Caki2 (cell line): ENCODE measurements at places on chromosomes 12 and 14.

GRCh38 chr12:13947276-13947946, 34.0 kb downstream of the GRIN2B start:
- peak; percentile 97 for DNase-seq

- no peak for DNase-seq
Measured at GRCh38 chr12:42380733-42381132, 54.8 kb downstream of the PPHLN1 start.

DNA sequence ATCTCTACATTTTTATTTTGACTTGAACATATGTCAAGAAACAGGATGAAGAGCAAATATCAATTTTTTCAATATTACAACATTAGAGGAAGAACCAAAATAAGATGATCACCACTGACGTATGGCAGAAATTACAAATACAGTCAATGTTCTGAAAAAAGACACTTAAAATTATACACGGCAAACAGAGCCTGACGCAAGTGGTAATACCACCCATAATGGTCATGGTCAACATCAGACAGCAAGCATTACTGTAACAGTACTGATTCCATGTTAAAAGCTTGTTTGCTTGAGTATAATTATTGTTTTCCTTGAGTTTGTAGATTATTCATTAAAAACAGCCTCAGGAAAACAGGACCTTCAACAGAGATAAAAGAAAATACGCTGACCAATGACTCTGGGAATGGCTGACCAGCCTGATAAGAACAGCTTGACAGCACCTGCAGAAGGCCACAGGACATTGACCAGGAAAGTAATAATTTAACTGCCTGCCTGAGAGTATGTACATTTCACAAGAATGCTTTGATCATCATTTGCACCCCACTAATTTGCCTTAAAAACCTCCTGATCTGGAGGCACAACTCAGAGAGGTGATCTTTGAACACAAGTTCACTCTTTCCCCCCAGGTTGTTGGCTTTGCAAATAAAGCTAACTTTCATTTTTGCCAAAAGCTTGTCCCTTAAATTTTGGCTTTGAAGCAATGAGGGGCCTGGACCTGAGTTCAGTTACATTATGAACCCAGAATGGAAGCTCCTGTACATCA, 187.3 kb downstream of the IPO8 start:
- DNase-seq = no peak

GRCh38 chr12:127685491-127685890, 581.5 kb upstream of the TMEM132C start:
- DNase-seq = no peak

- DNase-seq = no peak
Measured at GRCh38 chr12:100207311-100207710, 6.7 kb downstream of the ACTR6 start.

GRCh38 chr12:106281056-106281782, 21.3 kb upstream of the TCP11L2 start:
- DNase-seq = no peak

- DNase-seq = no peak
Measured at GRCh38 chr12:89800435-89800834, 91.8 kb upstream of the ATP2B1 start.

- DNase-seq = peak; percentile 59
Measured at GRCh38 chr14:85439696-85440328, 90.1 kb upstream of the FLRT2 start.

DNA sequence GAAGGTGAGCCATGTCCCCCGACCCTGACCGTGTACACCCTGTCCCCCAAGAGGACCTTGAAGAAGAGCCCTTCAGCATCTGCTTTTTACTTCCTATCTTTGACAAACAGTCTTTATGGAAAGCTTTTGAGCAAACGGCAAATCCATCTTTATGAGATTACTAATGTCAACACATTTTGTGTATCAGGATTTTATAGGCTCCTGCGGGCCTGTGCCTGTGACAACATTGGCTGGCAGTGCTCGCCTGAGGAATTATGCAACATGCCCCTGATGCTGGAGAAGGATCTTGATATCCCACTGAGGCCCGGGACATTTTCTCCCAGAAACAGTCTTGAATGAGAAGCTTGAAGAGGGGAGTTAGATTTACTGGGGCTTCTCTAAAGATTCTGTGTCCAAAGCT, 416.5 kb downstream of the NRXN3 start:
- no peak for DNase-seq

GRCh38 chr14:44712024-44712815, 205.1 kb upstream of the FSCB start:
- DNase-seq = no peak

DNA sequence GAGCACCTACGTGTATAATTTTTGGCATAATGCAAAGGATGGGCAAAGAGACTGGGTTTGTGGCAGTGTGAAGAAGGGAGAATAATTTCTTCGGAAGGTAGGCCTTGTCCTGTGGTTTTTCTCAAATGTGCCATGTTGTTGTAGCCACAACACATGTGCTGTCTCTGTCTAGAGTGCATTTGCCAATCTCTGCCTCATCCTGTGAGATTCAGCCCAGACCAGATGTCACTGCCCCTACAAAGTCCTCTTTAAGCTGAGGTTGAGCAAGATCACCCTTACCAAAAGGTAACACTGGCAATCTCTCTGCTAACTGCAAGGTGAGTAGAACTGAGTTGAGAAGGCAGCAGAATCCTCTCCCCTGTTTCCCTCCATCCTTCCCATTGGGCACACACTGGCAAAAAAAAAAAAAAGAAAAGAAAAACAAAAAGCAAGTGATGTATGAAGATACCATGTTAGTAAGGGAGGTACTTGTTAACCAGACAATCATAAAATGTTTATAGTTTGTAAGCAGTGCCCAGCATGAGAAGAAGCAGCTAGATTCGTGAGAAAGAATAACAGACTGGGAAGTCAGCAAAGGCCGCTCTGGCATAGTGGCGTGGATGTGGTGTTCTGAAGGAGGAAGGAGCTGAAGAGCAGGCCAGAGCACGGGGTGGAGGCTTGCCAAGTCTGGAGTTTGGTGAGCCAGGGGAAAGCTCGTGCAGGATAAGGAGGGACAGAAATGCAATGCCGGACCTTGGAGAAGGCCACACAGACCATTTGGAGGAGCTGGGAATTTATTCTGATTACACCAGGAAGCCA, 18.9 kb downstream of the DYRK2 start:
- DNase-seq = no peak

- no peak for DNase-seq
Measured at GRCh38 chr14:92895352-92895878, 27.5 kb upstream of the CHGA start.

- no peak for DNase-seq
Measured at GRCh38 chr14:69886453-69887242, 7.4 kb downstream of the SMOC1 start.

GRCh38 chr12:126607867-126608266, 1542.6 kb downstream of the AACS start:
- DNase-seq = no peak

GRCh38 chr12:7396418-7396817, 47.5 kb downstream of the CD163L1 start:
- no peak for DNase-seq

DNA sequence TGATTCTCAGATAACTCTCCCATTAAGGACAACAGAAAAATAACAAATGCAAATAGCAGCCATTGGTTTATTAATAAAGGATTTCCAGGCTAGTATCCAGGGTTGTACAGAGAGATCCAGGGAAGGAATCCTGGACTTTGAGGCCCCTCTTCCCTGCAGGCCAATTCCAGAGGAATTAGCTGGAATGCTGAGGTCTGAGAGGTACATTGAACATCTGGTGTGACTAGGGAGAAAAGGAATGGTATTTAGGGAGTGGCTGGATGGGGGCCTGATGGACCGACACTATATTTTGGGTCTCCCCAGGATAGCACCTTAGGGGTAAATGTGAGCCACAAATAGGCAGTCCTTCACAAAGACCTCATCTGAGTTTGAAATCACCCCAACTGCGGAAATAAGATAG, 924.5 kb downstream of the AACS start:
- DNase-seq = no peak

- no peak for DNase-seq
Measured at GRCh38 chr14:75299576-75299975, 20.9 kb downstream of the FOS start.

GRCh38 chr14:66473223-66473622, 12.9 kb upstream of the CCDC196 start:
- DNase-seq = no peak

GRCh38 chr12:5177731-5178130, 134.1 kb downstream of the KCNA5 start:
- DNase-seq = no peak

DNA sequence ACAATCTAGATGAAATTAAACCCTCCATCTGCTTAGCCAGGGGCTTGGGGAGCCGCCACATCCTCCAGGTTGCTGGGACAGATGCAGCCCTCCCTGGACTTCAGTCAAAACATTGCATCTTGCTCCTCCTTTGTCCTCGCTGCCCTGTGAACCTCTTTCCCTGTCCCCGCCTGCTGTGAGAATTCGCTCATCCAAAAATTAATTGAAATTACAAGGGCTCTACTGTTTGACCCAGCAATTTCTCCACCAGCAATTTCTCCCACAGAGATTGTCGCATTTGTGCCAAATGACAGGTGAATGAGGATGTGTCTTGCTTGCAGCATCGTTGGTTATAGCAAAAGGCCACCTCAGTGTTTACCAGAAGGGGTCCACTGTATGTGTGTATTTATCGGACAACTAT, 5.0 kb upstream of the POP5 start:
- no peak for DNase-seq

GRCh38 chr14:105411985-105412770, 7.4 kb upstream of the MTA1 start:
- no peak for DNase-seq

- DNase-seq = no peak
Measured at GRCh38 chr12:104654665-104655609, 198.2 kb downstream of the CHST11 start.
